Ureter (tissue), 1 donor: ENCODE measurements at places on chromosomes 3 and 15. TPM values are rescaled to one million over a fixed set of nuclear protein-coding genes. Genes with fewer than 3 reads are reported as not detected.

DNA sequence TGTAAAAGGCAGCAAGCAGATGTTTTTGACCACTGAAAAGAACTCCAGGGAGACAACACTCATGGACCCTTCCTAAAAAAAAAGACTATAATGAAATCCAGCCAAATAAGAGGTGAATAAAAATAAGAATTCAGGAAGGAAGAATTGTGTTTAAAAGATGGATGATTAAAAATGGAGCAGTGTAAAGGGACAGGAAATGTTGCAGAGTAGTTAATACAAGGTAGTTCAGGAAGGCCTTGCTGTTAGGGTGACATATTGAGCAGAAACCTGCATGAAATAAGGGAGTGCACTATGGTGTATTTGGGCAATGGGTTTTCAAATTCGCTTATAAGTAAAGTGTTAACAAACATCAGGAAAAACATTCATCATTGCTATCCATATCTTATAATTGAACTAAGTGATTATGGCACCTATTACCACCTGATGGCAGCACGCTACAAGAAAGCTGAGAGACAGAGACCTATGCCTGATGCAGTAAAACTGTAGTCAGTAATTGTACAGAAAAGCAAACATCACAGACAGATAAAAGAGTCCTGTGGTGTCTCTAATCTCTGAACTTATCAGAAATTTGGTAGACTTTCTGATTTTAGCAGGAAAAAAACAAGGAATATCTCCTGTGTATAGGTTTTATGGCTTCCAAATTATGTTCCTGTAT, 5.8 kb upstream of the DBR1 start:
- no peak for DNase-seq

GRCh38 chr3:14460342-14461005, 58.1 kb downstream of the SLC6A6 start:
- peak; percentile 67 for DNase-seq

DNA sequence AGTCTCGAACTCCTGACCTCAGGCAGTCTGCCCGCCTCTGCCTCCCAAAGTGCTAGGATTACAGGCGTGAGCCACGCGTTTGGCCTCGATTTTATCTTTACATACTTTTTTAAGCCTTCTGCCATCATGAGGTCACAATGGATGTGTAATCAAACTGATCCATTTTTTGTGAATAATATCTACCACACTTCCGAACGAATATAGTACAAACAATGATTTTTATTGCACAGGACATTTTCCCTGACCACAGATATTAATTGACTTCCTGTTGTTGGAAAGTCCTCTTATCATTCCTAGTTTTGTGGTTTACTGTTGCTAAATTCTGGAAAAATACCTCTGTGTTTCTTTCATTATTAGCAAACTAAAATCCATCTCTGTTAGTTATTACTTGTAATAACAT, 68.9 kb downstream of the MINDY2 start:
- DNase-seq: no peak

The SUCNR1 gene
- total RNA-seq: 0.34 TPM

The PP2D1 gene
- total RNA-seq: not detected

DNA sequence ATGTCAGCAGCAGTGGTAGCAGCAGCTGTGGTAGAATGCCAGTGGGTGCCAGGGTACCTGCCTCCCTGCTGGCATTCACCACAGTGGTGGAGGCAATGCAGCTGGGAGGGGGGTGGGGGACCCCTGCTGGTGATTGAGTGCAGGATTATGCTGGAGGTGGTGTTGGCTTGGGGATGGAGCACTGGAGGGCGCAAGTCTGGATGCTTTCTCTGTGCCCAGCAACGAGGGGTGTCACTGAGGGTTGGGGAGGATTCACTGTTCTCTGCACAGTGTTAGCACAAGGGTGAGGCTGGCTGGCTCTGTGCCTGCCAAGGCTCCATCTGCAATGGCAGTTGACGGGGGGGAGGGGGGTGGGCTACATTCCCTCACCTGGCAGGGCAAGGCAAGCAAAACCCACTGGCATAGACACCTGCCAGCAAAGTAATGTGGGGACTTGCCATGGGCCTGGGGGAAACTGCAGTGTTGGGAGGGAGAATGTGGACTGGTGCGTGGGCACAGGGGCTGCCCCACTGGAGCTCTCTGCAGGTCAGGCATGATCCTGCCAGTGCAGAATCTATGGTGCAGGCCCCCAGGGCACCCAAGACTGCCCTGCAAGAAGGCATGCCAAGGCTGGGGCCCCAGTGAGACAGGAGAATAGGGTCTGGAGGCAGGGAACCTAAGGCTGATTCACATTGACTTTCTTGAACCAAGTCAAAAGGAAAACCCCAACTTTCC, 64.3 kb downstream of the MINDY4B start:
- no peak for DNase-seq

- DNase-seq: no peak
Measured at GRCh38 chr3:49668861-49669260, 5.3 kb upstream of the APEH start.

DNA sequence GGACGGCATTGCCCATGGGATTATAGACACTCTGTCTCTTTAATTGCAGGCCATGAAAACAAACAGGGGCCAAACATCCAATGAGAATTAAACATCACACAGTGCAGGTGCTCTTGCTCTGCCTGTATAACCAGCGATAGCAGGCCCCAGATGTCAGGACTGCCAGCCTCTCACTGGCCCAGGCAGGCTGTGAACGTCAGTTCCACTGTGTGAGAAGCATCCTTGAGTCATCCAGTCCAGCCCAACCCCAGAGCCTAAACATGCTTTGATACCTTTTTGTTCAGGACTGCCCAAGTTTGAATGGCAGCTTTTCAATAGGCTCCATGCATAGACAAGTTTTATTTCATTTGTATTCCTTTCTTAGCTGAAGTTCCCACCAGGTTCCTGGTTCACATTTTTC, 189.8 kb downstream of the SLCO3A1 start:
- no peak for DNase-seq

DNA sequence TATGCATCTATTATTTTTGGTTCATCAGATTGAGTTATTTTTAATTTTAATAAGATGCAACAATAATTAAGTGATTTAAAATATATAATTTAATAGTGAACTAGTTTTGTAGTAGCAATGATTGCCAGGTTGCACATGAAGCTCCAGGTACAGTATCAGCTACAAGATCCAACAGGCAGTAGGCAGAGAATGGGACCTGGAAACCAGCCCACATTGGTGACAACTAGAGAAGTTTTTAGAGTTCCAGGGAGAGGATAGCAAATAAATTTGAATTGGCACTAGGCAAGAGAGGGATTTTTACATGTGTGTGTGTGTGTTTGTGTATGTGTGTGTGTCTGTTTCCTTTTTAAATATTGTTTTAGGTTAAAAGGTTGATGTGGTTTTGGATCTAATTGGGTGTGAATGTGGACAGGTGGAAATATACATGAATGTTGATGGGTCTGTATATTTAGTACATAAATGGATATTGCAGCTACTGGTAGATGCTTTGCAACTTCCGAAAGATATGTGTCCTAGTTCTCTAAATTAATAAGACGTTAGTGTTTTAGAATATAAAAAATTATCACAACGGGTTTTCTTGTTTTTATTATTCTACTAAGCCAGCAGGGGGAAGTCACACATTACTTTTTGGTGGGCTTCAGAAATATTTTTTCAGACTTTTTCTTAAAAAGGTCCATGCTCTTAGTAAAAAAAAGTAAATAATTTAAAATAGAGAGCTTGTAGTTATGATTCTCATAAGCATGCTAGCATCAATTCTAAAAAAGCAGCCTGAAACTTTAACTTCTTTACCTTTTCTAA, 110.1 kb upstream of the GBE1 start:
- DNase-seq: no peak

The GUCA1C gene
- total RNA-seq: not detected

DNA sequence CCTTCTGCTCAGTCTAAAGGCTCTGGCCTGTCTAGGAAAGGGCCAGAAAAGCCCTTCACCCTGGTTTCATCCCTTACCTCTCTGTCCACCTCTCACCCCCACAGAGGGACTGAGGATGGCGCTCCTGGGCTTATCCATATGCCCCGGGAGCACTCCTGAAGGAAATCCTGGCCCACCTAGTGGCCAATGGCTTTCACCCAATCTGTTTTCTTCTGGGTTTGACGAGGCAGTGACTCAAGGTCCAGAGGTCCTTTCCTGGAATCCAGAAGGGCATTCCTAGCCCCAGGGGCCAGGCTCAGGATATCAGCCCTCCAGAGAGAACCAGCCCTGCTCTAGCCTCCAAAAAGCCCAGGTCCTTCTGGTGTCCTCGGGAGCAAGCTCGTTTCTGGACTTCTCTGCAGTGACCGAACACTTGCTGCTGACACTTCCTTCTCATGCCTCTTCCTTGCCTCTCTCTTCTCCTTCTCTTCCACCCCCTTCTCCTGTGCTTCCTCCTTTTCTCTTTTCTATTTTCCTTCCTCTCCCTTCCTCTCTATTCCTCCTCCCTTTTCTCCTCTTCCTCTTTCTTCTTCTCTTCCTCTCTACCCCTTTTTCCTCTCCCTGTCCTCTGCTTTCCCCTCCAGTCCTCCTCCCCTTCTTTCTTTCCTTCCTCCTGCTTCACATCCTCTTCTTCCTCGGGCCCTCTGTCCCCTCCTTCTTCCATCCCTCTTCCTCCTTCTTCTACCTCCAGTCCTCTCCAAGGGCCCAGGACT, 59.6 kb downstream of the RHCG start:
- DNase-seq: no peak

- DNase-seq: peak; percentile 77
Measured at GRCh38 chr15:41661518-41662225, 1.5 kb downstream of the MGA start.

GRCh38 chr3:49535971-49536874, 18.1 kb upstream of the BSN start:
- DNase-seq: no peak

The PAQR5 gene
- 6.5 TPM for total RNA-seq

The BUB1B gene
- total RNA-seq: 1.9 TPM

GRCh38 chr15:64247535-64247905, 84.7 kb upstream of the PPIB start:
- no peak for DNase-seq

DNA sequence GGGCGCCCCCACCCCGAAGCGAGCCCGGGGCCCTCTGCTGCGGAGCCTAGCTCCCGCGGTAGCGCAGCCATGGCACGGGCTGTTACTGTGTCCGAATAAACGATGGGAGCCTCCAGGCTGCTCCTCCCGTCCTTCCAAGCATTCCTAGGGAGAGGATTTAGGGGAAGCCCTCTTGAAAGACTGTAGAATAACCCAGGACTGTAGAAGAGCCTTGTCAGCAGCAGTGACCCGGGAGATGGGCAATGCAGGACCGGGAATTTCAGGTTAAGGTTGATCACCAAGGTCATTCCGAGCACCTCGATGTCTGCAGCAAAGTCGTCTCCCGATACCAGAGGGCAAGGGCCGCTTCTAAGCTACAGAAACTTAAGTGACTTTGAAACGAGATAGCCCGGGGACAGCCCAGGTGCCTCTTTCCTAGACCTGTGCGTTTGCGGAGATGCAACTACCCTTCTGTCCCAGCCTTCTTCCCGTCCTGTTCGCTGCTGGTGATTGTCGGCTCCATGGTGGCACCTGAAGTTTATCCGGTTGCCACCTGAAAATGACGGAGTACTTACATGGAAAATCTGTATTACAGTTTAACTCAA, 753 bp upstream of the MYO5A start:
- no peak for DNase-seq

- DNase-seq: no peak
Measured at GRCh38 chr3:123085932-123086627, 19.3 kb downstream of the PDIA5 start.

DNA sequence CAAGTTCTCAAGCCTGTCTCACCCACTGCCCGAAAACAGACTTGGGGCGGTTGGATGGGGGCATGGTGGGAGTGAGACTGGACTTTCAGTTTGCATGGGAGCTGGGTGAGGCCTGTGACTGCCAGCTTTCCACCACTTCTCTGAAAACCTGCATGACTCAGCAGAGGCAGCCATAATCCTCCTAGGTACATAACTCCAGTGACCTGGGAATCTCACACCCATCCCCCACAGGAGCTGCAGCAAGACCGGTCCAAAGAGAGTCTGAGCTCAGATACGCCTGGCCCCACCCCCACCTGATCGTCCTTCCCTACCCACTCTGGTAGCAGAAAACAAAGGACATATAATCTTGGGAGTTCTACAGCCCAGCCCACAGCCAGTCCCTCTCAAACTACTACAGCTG, 107.2 kb downstream of the NSMCE3 start:
- no peak for DNase-seq

DNA sequence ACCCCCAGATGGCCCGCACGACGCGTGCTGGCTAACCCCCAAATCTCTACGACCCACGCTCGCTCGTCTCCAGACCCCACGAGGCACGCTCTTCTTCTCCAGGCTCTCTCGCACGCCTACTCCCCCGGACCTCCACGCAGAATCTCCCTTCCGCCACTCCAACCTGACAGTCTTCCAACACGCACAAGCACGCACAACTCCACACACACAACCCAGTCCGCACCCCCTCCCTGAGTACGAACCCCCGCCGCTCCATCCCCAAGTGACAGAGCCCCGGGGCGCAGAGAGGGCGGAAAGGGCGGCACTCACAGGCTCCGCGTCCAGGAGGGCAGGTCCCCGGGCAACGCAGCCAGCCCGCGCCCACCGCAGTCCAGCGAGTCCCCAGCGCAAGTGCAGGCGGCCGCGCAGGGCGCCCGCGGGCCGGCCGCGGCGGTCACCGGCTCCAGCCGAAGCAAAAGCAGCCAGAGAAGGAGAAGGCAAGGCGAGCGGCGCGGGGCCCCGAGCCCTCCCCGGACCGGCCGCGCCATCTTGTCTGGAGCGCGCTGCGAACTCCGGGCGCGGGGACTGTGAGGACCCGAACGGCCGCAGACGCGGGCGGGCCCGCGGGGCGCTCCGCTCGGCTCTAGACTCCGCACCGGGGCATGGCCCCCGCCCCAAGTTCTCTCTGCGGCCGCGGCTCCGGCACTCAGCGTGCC, 794 bp downstream of the LRIG1 start:
- DNase-seq: peak; percentile 45

DNA sequence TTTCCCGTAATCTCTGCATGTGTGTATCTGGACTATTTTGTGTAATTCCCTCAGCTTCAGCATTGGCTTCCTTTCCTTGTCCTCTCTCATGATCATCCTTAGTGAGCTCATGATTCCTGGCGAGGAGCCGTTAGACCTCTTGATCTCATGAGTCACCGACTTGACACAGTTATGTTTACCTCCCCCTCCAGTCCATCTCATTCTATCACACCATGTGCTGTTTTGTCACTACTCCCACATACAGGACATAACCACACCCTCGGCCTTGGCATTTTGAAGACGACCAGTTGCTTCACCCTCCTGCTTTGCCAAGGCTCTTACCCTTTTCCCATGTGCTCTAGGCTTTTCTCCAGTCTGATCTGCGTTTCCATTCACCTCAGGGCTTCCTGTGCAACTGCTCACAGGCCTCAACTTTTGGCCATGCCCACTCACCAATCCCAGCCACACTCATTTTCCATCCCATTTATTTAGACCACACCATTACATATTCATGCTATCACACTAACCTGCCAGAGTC, 41.5 kb downstream of the CP start:
- DNase-seq: peak; percentile 77

The SNTN gene
- not detected for total RNA-seq

DNA sequence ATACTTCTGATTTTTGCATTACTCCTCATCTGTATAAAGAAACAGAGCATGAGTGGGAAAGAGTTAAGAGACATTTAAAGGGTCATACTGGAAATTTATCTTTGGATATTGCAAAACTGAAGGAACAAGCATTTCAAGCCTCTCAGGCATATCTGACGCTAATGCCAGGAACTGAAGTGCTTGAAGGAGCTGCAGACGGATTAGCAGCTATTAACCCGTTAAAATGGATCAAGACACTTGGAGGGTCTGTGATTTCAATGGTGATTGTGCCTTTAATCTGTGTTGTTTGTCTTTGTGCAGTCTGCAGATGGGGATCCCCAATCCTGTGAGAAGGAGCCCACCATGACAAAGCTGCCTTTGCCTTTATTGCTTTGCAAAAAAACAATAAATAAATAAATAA, 202.5 kb upstream of the UBE3A start:
- DNase-seq: no peak

The SCN11A gene
- total RNA-seq: 34.5 TPM

The GABRB3 gene
- total RNA-seq: 8.3 TPM
